ENCODE measurements at places on chromosomes 3 and 15.

GRCh38 chr3:8112587-8112986 lies 389.0 kb upstream of the LMCD1 start:
- no peak for DNase-seq

- DNase-seq: no peak
Measured at GRCh38 chr3:50304601-50305000, 1.2 kb upstream of the HYAL1 start.

- DNase-seq: no peak
Measured at GRCh38 chr15:48002767-48003166, 118.0 kb upstream of the SLC24A5 start.

DNA sequence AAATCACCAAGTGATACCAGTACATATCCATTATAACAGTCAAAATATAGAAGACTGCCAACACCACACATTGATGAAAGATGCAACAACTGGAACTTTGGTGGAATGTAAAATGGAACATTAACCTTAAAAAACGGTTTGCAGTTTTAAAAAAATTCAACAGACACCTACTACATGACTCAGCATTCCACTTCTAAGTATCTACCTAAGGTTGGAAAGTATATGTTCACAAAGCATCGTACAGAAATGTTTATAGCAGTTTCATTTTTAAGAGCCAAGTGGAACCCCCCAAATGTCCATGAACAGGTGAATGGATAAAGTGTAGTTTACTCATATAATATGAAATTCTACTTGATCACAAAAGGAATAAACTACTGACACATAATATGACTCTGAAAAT lies 314.7 kb upstream of the ARRDC4 start:
- no peak for DNase-seq

- DNase-seq: peak; percentile 51
Measured at GRCh38 chr3:13420831-13421765, 976 bp upstream of the NUP210 start.

GRCh38 chr15:70252951-70253320 lies 155.2 kb upstream of the TLE3 start:
- no peak for DNase-seq

DNA sequence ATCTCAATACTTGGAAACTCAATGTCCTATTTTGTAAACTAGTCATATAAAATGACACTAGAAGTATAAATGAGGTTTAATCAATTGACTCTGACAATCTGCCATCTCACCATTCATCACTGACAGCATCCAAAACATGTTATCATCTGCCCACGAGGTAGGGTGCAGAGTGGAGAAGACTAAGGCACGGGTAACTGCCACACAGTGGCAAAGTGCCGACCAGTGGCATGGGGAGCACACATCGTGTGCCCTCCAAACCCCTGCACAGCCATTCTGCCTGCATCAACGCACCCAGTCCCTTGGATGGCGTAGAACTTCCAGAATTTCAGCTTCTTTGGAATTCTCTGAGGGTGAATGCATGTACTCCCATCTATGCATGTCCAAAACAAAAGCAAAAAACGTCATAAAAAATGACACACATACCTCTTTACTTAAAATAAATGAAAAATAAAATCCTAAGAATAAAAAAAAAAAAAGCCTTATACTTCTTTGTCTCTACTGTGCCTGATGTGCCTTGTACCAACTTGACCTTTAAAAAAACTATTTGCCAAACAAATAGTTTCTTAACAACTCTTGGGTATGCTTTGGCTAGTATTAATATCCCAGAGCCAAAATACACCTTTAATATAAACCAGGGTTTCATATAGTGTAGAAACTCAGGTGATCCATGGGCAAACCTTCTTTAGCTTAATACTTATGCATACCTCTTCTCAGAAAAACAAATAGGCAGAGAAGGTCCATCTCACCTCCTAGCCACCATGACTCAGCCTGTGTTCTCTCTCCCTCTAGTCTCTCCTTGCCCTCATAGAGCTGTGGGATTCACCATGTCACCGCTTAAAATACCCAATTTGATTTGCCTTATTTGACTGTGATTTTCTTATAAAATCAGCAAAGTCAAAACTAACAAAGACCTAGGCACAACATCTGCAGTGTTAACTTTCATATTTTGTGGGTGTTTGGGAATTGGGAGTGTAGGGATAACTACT lies 12.7 kb downstream of the CPOX start:
- no peak for DNase-seq

- no peak for DNase-seq
Measured at GRCh38 chr3:3851621-3852323, 52.5 kb downstream of the LRRN1 start.

- no peak for DNase-seq
Measured at GRCh38 chr3:50100956-50101845, 12.5 kb downstream of the RBM5 start.

DNA sequence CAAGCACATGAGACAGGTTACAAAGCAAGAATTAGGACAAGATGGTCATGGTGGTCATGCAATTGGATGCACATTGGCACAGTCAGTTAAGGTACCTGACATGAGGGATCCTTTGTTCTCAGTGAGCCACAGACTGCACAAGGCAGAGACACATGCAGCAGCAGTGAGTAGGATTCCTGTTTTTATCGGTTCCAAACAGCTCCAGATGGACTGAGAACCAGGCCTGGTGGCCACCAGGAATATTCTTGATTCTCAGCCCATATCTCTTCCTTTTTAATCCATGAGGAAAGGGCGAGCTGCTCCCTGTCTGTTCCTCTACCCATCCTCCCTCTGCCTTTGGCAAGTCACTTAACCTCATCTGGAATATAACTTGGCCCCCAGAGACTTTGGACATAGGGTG lies 410.8 kb downstream of the GAP43 start:
- DNase-seq: no peak

GRCh38 chr15:90001062-90001682 lies at the start of gene ZNF710:
Gene ZNF710, plus strand, starts transcription at chr15:90001324. Its CDS starts 65,814 bp downstream, at chr15:90067138.
- peak; percentile 14 for DNase-seq

DNA sequence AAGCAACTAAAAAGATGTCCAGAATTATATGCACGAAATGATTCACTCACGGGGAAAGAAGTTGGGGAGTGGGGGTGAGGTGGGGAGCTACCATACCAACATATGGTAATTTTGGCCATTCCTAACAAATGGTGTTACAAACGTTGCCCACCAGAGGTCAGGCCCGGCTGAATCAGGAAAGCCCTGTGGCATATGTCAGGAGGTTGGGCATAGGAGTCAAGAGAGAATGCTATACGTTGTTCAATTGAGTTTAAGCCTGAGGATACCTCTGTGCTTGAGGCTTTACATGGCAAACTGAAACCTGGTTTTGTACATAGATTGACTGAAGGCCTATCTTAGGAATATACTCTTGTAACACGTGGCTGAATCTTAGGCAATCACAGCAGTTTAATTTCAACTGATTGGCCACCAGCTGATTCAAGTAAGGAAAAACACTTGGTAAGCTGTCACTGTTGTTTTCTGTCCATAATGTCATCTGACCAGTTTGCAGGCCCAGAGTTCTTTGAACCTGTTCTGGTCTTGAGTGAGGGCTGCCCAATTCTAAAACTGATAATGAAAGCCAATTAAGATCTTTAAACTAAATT lies 23.4 kb upstream of the SLC2A2 start:
- DNase-seq: no peak

GRCh38 chr3:159029306-159030026 lies 227.6 kb downstream of the MFSD1 start:
- no peak for DNase-seq

GRCh38 chr3:142987080-142987700 lies 14.2 kb upstream of the U2SURP start:
- no peak for DNase-seq

DNA sequence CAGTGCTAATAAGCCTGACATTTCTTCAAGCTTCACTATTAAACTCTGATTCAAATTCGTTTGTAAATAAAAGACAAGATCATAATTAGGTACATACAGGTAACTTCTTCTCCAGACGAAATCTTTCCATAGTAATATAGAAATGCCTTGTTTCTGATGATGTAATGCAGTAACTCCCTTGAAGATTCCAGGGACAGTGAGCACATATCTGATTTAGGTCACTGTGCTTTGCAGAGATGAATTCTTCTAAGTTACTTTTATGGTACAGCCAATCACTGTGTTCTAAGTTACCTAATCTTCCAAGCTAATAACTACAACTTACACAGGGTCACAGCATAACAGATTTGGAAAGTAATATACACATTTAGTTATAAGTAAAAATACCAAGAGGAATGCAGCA lies 27.6 kb downstream of the SLC4A7 start:
- no peak for DNase-seq

- DNase-seq: no peak
Measured at GRCh38 chr15:94588993-94589392, 357.6 kb downstream of the MCTP2 start.

- no peak for DNase-seq
Measured at GRCh38 chr3:16084887-16085286, 89.6 kb upstream of the GALNT15 start.

- no peak for DNase-seq
Measured at GRCh38 chr3:65914740-65915367, 123.9 kb downstream of the MAGI1 start.

DNA sequence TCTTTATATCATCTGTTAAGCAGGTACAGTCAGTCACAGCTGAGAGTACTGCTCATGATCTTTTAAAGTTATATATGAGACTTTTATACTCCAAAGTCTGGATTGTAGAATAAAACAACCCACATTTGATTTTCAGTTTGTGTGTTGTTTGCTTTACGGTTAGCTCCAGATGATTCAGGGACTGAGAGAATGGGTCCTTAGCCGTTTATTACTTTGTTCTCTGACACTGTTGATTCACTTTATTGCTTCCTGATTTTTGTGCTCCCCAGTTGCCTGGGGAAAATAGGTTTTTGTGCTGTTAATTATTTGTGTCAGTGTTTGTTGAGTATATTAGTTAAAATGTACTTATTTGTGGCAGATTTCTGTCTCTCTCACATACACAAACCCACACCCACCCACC lies 8.6 kb upstream of the EBLN2 start:
- DNase-seq: no peak

GRCh38 chr3:113261626-113262303 lies 50.4 kb downstream of the BOC start:
- DNase-seq: no peak

DNA sequence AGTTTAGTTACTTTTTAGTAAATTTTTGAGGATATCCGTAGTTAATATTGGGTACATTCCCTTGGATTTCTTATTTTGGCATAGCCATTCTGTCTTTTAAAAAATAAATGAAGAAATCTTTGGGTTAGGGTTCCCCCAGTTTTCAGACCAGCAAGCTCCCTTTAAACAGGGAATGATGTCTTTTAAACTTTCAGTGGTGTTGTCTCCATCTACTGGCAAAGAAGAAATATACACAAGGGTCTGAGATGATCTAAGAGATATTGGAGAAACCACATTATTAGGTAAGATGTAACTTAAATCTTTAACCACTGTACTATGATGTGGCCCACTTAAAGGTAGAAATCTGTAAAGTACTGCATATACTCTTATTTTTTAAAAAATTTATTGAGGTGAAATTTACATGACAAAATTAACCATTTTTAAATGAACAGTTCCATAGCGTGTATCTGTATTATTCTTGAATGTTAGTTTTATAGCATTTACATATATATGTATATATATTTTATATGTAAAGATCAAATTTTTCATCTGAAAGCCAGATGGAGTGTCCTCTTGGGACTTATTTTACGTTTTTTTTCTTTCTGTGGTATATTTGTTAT lies 35.1 kb upstream of the EIF3J start:
- no peak for DNase-seq

GRCh38 chr15:101242160-101242998 lies 9.5 kb downstream of the CHSY1 start:
- no peak for DNase-seq

GRCh38 chr3:48535578-48535977 lies 21.0 kb downstream of the PFKFB4 start:
- DNase-seq: no peak

DNA sequence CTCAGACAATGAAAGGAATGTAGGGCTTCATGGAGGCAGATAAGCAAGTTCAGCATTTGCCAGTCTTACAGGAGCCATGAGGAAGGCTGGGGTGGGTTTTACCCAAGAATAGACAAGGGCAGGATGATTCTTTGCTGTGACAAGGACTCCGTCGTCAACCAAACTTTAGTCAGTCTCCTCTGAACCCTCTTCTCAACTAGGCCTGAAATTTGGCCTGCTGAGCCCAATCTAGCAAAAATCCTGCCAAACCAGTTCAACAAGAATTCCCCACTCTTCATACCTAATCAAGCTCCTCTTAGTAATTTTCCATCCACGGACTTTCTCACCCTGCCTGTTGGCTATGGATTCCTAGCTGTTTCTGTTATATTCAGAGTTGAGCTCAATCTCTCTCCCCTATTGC lies 280.5 kb downstream of the TBL1XR1 start:
- no peak for DNase-seq

- DNase-seq: no peak
Measured at GRCh38 chr3:56806407-56806806, 4.7 kb upstream of the ARHGEF3 start.

DNA sequence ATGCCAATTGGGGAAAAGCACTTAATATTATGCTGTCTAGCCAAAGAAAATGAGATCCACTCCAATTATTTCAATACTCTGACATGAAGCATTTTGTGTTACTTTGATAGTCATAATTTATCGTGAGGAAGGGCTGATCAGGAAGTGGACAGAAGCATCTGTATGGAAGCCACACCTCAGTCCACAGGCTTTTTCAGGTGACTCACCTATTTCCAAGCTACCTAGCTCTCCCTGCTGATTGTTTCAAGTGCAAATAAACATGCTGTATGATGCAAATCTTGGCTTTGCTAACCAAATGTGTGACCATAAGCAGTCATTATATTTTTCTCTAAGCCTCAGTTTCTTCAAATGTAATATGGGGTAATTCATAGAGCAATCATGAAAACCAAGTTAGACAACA lies 30.8 kb upstream of the CPB1 start:
- no peak for DNase-seq

- DNase-seq: no peak
Measured at GRCh38 chr3:53858096-53858741, 11.9 kb downstream of the IL17RB start.
